Right lobe of liver (tissue), 6 donors: ENCODE measurements at places on chromosomes 11 and 22.

DNA sequence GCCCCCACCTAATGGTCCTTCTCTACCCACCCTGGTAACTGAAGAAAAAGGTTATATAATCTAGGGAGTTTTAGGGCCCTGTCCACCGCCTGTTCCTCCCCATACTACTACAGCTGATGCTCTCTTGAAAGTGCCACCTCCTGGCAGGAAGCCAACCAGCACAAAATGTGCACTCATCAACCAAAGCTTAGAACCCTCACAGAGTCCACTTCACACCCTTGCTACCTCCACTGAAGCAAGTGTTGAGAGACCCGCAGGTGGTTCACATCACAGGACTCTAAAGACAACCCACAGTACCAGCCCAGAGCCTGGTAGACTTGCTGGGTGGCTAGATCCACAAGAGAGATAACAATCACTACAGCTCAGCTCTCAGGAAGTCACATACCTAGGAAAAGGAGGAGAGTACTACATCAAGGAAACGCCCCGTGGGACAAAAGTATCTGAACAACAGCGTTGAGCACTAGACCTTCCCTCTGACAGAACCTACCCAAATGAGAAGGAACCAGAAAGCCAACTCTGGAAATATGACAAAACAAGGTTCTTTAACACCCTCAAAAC is 17.5 kb upstream of the OR10W1 start:
- DNase-seq, result no peak

DNA sequence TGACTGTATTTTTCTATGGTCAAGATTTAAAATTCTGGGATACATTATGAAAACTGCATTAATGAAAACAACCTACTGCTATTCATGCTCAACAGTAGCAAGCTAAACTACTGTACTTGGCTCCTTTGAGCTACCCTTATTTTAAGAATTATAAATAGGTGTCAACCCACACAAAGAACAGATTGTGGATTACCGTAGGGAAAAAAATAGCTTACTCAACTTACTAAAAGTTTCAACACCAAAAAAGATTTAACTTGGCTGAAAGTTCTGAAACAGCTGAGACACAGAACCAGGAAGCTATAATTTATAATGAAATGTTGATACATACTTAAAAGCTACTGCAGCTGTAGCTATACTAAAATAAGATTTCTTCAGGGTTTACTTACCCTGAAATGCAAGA is 10.1 kb downstream of the LIN7C start:
- DNase-seq, result no peak

DNA sequence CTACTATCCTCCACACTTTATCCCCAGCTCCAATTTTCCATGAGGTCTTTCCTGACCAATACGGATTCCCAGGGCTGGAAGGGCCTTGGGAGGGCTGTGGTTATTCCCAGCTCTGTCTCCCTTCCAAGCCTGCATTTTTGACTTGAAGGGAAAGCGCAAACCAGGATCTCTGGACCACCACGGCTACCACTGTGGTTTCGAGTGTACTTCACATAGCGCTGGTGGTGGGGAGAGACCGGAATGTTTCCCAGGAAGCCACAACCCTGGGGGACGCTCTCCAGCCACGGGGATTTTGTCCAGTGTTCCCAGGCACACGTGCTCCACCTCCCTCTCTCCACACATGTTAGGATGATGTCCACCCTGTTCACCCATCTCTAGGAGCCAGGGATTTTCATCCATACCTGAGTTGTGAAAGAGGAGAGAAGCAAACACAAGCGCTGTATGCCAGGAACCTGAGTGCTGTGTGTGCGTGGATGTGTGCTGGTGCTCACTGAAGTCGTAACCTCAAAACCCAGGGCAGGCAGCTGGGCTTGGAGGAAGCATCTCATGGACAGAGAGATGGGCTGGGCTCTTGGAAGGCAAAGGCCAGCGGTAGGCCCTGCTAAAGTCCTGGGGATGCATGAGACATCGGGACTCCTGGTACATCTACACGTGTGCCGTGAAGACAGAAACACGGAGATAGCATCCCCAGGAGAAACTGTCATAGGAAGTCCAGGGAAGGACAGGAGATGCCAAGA is 1.3 kb upstream of the NPTXR start:
- no peak for DNase-seq

DNA sequence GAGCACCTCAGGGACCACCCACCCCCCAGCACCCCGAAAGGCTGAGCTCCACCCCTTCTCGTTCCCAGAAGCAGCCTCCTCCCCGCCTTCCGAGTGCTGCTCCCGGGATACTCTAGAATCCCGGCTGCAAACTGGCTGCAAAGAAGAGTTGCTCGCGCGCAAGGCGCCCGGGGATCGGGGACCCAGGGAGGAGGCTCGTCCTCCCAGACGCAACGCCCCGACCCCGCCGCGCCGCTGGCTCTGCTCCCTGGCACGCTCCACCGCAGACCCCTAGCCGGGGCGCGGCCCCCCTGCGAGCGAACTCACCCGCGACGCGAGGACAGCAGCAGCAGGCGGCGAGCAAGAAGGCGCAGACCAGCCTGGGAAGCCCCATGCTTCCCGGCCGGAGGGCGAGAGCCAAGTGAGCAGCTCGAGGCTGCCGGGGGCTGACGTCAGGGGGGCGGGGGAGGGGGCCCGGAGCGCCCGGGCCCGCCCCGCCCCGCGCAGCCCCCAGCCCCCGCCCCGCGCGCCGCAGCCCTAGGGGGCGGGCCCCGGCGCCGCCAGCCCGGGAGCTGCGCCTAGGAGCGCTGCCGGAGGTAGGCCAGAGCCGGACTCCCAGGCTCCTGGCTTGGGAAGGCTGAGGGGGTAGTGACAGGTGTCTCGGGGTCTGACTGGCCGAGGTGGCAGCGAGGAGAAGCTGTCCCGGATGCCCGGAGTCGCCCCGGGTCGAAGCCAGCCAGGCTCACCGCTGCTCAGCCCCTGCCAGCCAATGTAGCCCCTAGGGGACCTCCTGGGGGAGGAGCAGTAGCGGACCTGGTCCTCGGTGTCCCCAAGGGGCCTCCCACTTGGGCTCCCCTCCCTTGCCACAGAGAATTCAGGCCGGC is at the start of gene MCAM:
Gene MCAM (minus strand): TSS at position 402 of the 863 bp plus-strand sequence. CDS start 29 bp downstream, at position 373.
- DNase-seq, result peak; percentile 47
